ENCODE measurements at places on chromosomes 16 and 17.

GRCh38 chr17:30532871-30533270, 55.7 kb downstream of the GOSR1 start:
- no peak for DNase-seq

GRCh38 chr17:67469208-67469980, 92.3 kb downstream of the PITPNC1 start:
- peak; percentile 78 for DNase-seq

- peak; percentile 58 for DNase-seq
Measured at GRCh38 chr17:33049781-33050414, 58.3 kb downstream of the SPACA3 start.

DNA sequence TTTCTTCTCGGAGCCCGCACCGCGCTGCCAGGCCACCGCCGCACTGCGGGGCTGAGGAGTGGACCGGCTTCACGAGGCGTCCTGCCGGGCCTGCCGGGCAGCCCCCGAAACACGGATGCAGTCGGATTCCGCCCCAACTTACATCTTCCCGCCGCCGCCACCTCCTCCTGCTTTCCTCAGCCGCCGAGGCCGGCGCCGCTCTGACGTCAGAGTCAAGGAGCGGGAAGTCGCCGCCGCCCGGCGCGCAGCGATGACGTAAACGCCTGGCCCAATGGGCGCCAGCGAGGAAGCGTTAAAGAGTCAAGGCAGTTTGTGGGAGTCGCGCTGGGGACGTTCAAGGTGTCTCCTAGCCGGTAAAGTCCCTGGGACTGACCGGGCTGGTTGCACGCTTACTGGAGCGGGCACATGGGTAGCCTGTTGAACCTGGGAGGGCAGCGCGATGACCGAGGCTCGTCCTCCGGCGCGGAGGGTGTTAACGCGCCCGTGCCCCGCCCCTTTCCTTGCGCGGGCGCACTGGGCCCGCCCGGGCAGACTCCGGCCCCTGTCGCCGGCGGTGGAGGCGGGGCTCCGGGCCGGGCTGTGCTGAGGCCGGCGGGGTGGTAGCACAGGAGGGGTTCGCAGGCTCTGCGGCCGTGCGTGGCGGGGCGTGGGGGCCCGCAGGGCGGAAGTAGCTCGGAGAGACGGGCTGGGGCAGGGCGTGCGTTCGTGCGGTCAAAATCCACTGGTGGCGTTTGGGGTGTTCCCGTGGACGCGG, at the start of gene RNPS1:
Gene RNPS1, minus strand, starts transcription at position 214 of the 754 bp plus-strand sequence. CDS start 3,483 bp downstream, outside the sequence.
- DNase-seq, result peak; percentile 96

- no peak for DNase-seq
Measured at GRCh38 chr16:65343556-65343955, 221.7 kb upstream of the CDH11 start.

DNA sequence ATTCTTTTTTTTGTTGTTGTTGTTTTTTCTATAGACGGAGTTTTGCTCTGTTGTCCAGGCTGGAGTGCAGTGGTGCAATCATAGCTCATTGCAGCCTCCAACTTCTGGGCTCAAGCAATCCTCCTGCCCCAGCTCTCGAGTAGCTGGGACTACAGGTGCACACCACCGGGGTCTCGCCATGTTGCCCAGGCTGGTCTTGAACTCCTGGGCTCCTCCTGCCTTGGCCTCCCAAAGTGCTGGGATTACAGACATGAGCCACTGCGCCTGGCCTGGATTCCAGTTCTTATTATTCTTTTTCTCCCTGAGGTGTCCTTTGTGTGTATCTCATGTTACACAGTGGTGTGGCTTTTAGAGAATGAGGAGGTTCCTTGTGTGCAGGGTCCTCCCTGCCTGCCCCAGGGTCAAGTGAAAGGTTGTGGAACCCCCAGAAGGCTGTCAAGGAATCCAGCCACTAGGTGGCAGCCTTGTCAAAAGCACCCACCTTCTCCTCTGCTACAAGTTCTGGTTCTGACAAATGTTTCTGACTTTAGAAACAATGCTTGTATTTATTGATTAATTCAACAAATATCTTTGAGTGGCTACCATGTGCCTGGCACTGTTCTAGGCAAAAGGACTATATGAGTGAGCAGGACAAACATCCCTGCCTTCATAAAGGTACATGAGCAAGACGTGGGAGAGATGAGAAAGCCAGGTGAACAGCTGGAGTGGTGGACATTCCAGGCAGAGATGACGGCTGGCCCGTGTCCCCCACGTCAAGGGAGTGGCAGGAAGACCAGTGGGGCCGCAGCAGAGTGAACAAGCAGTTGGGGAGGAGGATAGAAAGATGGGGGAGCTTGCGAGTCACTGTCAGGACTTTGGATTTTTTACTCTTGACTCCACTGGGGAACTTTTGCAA, 112.4 kb downstream of the SPECC1 start:
- peak; percentile 76 for DNase-seq

GRCh38 chr17:17740615-17741348, 59.5 kb downstream of the RAI1 start:
- no peak for DNase-seq

DNA sequence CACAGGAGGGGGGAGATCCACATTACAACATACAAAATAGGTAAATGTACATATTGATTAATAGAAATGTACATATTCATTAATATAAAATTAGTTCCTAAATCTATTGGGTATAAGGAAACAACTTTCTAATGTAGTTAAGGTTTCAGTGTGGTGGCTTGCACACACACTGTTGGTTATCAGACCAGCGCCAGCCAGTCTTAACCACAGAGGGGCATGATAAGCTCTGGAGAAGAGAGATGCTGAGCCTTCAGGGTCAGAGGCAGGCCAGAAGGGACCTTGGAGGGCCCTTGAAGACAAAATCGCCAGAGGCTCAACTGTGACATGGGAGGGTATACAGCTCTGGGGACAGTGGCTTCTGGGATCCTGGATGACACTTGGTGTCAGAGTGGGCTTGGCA, 10.9 kb upstream of the ZFP90 start:
- no peak for DNase-seq

- no peak for DNase-seq
Measured at GRCh38 chr16:55836158-55836611, 3.3 kb upstream of the CES1 start.

GRCh38 chr17:82528484-82529265, 9.1 kb downstream of the FOXK2 start:
- DNase-seq, result no peak

DNA sequence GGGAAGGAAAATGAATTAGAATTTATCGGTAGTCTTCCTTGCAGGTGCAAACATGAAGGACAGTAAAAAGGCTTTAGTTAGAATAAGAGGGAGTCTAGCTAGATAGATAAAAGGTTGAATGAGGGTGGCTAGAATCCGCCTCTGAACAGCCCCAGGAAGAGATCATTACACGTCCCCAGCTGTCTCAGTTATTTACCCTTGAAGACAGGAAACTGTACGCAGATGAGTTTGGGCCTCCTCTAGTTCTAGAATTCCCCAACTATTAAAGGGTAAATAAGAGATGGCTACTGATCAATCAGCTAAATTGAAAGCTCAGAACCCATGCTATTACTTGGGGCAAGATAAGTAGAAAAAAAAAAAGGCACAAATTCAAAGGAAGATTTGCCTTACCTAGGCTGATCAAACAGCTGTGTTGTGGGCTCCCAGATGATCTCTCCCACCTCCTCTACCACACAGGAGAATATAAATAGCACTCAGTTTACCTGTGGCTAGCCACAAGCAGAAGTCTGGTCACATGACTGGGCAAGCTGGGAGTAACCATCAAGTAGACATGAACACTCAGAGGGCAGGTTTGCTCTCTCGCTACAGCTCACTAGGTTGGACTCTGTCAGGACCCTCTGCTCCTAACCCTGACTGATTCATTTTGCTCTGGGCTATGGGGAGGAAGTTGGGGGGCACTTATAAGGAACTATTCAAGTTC, 17.0 kb downstream of the FAM117A start:
- DNase-seq, result no peak

GRCh38 chr17:71505200-71505599, 615.6 kb upstream of the SOX9 start:
- DNase-seq, result no peak

GRCh38 chr17:55312852-55313251, 48.1 kb downstream of the HLF start:
- no peak for DNase-seq

GRCh38 chr16:84950906-84951305, 60.4 kb downstream of the ZDHHC7 start:
- peak; percentile 35 for DNase-seq

All from cardiac fibroblast (primary cell).